ENCODE measurements at places on chromosomes 7 and 10.

DNA sequence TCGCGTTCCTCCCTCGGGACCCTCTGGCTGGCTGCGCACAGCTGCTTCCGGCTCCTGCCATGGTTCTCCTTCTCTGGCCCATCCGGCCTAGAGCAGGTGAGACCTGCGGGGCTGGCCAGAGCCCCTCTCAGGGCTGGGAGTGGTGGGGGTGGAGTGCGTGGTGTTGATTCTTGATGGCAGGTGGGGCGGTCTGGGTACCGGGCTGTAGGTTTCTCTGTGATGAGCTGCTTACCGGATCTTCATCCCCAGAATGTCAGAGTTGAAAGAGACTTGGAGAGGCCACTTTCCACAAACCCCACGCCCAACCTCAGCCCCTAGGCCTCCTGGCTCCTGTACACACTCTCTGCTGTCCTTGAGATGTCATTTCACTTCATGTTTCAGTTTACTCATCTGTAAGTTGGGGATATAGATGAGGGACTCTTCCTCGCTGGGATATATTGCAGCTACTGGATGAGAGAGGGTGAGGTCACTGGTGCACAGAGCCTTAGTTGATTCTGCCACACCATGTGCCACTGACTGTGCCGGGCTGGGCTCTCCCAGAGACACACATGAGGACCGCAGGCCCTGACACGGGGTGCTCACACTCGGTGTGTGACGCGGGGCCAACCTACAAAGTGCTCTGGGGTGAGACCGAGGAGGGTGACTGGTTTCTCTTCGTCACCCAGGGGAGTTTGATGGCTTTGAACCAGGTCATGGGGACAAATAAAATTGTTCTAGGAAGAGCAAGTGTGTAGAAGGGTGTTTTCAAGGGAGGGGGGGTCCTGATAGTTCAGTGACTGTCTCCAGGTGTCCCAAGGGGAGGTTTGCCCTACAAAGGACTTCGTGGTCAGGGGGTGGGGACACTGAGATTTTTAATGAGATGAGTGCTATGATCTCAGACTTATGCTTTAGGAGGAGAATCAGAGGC, 29.5 kb downstream of the ZNF775 start:
- no peak for DNase-seq

DNA sequence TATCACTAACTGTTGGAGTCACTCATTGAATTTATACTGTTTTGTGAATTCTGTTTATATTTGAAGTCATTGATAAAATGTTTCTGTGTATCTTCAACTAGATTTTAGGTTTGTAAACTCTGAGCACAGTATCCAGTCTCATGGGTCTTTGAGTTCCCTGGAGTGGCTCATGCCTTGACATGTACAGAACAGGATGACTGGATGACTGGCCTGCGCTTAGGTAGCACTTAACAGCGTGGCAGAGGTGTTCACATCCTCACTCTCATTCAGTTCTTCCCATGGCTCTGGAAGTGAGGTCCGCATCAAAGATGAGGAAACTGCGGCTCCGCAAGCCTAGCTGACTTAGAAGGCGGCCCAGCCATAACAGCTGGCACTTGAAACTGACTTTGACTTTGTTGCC, 576.9 kb downstream of the SUGCT start:
- no peak for DNase-seq

DNA sequence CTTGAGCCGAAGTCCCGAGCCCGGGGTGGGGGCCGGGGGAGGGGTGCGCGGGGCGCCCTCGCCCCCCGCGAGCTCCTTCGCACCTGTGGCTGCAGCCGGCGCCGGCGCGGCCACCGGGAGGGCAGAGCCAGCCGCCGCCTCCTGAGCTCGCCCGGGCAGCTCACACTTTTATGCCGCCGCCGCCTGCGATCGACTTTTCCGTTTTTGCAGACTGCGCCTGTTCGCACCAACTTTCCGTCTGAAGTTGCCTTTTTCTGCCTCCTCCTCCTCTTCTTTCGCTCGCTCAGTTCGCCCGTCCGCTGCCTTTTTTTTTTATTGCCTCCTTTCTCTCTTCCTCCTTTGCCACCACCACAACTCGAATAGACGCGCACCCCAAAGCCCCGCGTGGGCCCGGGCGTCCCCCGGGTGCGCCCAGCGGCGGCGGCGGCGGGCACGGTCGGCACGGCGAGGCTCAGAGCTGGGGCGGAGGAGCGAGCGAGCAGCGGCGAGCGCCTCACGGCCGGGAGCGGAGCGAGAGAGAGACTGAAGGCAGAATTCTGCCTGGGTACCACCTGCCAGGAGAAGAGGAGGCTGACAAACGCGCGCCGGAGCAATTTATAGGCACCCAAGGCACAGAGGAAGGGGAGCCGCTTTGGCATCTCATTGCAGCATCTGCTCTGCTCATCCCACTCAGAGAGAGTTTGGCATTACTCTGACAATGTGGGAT, at the start of gene C1QL3:
Gene C1QL3, minus strand, starts transcription at position 569 of the 706 bp plus-strand sequence. CDS start 814 bp downstream, outside the sequence.
- DNase-seq = no peak

- DNase-seq = no peak
These were observed 1241.7 kb downstream of the GATA3 start for GRCh38 chr10:9296190-9296589.

DNA sequence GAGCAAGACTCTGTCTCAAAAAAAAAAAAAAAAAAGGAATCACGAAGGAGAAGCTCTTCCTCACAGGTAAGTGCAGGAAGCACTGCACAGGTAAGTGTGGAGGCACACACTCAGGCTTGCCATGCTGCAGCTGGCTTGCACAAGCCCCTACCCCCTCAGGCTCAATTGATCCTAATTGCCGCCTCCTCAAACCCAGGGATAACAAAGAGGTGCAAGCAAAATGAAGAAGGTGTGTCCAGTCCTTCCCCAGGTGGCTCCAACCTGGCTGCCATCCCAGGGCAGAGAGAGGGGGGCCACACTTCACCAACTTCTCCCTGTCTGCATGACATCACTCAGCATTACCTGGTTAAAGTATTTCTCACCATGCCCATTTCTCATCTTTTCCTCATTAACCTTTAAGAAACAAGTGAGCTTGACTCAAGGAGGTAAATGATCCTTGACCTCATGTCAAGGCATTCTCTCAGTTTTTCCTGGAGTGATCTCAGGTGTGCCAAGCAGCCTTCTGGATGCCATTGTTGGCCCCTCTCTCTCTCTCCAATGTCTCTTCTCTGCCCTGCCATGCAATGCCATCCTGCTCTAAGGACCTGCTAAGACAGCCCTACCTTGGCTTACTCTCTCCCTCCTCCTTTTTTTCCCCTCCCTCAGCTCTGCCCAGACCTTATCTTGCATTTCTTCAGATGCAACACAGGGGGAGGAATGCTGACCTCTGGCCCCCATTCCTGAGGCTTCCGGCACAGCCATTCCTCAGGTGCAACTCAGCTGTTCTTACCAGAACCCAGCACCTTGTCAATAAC, 13.0 kb upstream of the TRPV6 start:
- no peak for DNase-seq

GRCh38 chr7:42574685-42575084, 337.2 kb downstream of the C7orf25 start:
- no peak for DNase-seq

GRCh38 chr10:76035206-76036110, 604.0 kb downstream of the LRMDA start:
- DNase-seq = no peak

- peak; percentile 35 for DNase-seq
These were observed 72.6 kb upstream of the PDLIM1 start for GRCh38 chr10:95363303-95363912.

DNA sequence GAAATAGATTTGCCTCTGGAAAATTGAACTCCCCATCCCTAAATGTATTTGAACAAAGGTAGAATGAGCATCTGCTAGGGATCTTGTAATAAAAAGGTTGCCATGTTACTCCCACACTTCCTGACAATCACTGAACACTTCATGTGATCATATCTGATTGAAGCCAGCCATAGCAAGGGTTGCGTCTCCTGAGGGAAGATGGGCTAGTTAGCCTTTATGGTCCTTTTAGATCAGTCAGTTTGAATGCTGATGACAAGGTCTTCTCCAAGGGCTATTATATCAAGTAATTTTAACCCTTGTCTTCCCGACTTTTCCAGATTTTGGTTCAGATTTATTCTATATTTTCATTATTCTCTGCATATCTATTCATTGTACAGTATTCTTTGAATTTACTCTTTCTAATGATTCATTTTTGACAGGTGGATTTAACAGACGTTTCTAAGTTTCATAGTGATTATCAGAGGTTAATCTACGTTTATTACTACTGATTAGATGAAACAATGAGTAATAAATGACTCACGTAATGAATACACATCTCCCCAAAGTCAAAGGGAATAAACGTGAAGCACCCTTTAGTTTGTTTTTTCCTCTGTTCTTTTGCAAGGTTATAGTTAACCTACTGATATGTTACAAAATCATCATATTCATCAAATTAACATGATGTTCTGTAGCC, 28.1 kb downstream of the CSGALNACT2 start:
- no peak for DNase-seq

DNA sequence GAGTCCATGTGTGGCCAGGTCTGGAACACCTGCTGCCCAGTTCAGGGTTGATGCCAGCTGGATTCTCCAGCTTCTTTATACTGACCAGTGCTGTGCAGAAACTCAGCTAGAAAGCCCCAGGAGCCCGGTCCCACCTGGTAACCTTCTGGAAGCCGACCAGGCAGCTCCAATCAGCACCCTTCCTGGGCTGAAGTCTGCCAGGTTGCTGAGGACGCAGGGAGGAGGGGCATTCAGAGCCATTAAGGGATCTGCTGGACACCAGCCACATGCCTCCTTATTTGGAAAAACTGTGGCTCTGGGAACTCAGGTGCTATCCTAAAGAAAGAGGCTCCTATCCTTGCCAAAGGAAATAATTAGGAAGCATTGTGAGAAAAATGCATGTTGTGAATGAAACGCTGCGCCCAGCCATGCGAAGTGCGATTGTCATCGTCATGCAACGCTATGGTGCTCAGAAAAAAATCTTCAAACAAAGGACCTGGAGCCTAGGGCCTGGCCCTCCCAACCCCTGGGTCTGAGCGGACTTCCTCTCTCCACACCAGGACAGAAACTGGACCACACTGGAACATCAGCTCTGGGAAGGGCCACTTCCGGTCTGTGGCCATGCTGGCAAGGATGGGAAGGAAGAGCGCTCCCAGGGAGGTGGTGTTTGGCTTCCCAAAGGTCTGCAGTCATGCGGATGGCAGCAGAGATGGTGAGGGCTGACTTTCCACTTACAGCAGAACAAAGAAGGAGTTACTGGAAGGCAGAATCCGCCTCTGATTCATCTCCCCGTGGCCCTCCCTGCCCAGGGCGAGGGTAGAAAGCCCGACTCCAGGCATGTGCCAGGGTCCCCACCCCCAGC, 90.1 kb downstream of the FAM53B start:
- no peak for DNase-seq

GRCh38 chr10:106609470-106610266, 554.8 kb downstream of the SORCS1 start:
- no peak for DNase-seq
